Occipital lobe (tissue), 3 donors: ENCODE measurements at places on chromosomes 2 and 18. TPM values are rescaled to one million over a fixed set of nuclear protein-coding genes. Genes with fewer than 3 reads are reported as not detected.

PLGLB1 gene
- 6.2 TPM for total RNA-seq

C2orf78 gene
- not detected for total RNA-seq

- no peak for DNase-seq
Observed at GRCh38 chr2:104845552-104845931, 8.4 kb upstream of the POU3F3 start.

DNA sequence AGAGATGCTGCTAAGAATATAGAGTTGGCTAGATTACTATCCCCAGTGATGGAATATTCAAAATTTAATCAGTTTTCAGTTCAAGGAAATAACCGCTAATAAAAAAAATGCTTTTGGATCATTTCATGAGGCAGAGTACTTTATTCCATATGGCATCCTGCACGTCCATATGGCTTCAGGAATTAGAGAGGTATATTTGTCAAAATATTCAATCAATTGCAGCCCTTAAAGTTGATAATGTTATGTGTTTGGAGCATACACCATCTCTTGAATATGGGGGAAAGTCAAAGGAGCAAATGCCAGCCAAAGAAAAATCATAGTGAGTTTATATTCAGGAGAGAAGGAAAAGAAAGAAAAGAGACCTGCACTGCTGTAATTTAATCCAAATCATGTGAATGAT lies 266.4 kb downstream of the TMEM182 start:
- DNase-seq, result no peak
